ENCODE measurements at places on chromosomes 3 and 15.

DNA sequence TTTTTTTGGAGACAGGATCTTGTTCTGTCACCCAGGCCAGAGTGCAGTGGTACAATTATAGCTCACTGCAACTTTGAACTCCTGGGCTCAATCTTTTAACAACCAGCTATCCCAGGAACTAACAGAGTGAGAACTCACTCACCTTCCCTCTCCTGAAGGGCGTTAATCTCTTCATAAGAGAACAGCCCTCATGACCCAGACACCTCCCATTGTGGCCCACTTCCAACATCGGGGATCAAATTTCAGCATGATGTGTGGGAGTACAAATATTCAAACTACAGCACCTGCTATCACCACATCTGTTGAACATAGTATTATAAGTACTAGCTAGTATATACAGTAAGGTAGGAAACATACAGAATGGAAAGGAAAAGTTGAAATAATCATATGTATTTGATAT is 132.5 kb downstream of the DOCK3 start:
- no peak for DNase-seq

- no peak for DNase-seq
Observed at GRCh38 chr15:25670025-25670554, 193.0 kb downstream of the ATP10A start.

GRCh38 chr3:27729748-27730611 is 7.9 kb upstream of the EOMES start:
- no peak for DNase-seq

DNA sequence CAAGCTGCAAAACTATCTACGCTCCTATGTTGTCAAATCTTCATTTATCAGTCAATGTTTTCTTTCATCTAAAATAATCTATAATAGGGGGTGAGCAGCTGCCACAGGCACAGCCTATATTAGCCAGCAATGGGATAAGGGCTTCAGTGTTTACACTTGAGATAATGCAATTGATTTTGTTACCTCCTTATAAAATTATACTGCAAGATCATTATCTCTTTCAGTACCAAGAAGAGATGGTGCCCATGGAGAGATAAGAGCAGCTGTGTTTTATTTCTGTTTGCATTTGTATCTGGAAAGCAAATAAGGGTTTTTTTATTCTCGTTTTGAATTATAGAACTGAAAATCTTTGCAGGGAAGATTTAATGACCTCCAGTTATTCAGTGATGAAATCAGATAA is 68.9 kb downstream of the PLD1 start:
- DNase-seq, result no peak

GRCh38 chr3:112314649-112315048 is 18.3 kb upstream of the CD200 start:
- DNase-seq, result no peak

DNA sequence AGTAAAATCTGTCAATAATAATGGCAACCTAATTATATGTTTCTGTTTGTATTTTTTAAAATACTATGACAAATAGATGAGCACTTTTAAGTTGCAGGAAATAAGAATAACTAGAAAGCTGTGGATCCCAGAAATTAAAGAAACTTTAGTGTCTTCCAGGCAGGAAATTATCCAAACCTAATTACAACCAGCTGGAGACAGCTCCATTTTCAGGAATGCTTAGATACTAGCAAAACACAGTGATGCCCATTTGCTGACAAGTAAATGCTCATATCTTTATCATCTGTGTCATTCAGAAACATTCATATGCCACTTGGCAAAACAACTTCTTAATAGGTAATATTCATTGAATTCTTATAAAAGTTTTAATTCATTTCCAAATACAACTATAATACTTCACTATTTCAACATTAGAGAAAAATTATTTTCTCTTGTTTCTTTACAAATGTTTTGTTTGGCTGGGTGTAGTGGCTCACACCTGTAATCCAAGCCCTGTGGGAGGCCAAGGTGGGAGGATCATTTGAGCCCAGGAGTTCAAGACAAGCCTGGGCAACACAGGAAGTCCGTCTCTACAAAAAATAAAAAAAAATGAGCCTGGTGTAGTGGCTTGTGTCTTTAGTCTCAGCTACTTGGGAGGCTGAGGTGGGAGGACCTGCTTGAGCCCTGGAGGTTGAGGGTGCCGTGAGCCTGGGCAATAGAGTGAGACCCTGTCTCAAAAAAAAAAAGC is 169.1 kb upstream of the TSPAN3 start:
- no peak for DNase-seq

DNA sequence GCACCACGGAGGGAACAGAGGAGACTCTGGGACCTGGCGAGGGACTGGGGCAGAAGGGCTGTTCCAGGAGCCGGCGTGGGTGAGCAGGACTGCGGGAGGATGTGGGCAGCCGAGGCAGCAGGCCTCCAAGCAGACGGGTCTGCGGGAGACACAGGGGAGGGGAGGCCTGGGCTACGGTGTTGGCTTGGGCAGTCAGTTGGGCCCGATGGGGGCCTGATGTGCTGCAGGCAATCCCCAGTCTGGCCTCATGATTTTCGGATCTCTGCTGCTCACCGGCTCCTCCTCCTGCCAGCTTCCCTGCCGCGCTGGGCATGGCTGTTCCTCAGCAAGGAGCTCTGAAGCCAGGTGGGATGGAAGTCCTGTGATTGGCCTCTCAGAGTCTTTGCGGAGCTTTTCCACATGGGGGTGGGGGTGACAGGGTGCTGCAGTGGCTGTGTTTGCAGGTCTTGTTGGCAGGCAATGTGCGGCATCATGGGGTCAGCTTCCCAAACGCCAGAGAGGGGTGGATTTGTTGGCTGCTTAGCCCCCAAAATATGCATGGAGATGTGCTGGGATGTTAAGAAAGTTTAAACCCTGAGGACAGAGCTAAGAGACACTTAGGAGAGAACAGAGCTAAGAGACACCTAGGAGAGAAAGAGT is 19.3 kb downstream of the MINAR1 start:
- DNase-seq, result no peak

DNA sequence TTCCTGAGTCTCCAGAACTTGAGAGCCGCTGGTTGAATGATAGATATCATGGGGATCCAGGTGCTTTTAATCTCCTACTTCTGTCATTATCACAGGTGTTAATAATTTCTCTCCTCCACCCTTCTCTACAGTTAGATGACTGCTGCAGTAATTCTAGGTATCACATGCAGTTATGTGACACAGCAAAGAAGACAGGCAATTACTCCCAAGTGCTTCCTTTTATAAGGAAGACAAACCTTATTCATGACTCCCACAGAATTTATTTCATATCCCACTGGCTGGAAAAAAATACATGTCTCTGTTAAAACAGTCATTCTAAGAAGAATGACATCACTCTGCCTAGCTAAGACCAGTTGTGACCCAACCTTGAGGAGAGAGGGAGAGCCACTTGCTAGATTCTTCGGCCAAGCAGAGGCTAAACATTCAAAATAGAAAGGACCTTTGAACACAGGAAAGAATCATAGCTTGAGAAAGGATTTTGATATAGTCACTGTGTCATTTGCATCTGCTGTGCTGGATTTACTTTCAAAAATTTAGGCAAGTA is 500.6 kb downstream of the SI start:
- DNase-seq, result no peak

DNA sequence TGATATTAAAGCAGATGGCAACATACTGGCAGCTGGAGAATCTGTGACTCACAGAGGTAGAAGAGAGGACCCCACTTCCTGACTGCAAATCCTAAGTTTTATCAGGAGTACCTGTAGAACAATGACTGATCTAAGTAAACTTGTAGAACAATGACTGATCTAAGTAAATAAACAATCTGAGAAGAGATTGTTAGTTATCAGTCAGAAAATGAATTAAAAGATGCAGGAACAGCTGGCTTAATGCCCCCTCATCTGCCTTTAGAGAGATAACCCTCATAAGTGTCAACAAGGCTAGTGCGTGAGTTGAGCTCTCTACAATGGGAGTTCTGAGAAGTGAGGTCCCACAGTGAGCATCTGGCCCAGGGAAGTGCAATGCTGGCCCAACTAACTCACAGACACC is 14.6 kb downstream of the ACAD11 start:
- DNase-seq, result no peak

DNA sequence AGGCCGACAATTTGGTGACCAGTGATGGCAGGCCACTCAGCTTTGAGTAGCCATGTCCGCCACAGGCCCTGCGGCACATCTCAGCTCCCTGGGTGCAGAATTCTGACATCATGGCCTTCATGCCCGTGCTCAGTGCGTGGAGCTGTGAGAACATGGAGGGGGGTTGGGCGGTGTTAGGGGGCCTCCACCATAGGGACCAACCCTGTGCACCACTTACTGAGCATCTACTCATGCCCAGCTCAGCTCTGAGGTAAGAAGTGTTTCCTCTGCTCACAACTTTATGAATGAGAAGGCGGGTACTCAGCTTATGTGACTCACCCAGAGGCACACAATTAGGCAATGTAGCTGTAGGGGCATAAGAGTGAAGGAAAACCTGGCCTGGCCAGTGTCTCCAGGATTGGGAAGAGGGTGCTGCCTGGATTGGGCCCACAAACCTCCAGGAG is 10.5 kb downstream of the ACOX2 start:
- DNase-seq, result no peak

DNA sequence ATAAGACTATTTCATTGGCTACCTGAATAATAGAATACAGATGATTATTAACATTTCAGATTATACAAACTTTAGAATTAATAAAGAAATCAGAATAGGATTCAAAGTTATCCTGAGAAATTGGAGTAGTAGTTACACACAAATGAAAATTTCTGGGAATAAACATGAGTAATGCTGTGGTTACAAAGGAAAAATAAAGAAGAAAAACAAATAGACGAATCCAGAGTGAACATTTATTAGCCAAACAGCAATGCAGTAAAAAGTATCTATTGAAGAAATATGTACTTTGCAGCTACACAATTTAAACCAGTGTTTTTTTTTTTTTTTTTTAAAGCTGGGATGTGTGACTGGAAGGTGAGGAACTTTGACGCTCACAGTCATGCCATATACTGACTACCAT is 1159.2 kb downstream of the TUSC7 start:
- no peak for DNase-seq

DNA sequence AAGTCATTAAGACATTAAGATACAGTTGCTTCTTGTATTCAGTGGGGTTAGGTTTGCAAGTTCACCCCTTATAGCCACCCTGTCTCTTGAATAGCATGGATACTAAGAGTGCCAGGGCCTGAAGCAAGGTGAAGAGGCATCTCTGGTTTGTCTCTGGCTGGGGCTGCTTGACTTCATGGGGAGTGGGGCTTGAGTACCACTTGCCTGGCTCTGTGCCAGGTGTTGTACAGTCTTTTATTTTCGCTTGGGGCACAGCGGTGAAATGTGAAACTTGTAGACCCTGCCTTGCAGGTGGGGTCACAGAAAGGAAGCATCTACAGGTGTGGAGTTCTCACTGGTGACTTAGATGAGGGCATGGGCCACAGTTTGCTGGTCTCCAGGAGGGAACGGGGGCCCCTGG is 152.1 kb downstream of the PDE8A start:
- no peak for DNase-seq

DNA sequence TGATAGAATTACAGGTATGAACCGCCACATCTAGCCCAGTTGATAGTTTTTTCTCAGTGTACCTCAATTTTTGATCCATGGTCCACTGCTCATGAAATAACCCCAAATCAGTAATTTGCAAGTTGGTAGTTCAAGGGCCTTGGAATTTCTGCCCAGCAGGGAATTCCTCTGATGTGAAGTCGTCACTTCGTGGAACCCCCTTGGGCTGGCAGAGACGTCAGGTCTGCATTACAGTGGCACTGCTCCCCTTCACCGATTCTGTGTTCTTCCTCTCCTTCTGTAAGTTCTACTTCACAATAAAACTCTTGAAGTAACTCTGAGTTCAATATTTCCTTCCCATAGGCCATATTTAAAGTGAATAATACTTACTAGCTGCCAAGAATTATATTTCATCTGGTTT is 881.0 kb downstream of the OTOL1 start:
- DNase-seq, result no peak

DNA sequence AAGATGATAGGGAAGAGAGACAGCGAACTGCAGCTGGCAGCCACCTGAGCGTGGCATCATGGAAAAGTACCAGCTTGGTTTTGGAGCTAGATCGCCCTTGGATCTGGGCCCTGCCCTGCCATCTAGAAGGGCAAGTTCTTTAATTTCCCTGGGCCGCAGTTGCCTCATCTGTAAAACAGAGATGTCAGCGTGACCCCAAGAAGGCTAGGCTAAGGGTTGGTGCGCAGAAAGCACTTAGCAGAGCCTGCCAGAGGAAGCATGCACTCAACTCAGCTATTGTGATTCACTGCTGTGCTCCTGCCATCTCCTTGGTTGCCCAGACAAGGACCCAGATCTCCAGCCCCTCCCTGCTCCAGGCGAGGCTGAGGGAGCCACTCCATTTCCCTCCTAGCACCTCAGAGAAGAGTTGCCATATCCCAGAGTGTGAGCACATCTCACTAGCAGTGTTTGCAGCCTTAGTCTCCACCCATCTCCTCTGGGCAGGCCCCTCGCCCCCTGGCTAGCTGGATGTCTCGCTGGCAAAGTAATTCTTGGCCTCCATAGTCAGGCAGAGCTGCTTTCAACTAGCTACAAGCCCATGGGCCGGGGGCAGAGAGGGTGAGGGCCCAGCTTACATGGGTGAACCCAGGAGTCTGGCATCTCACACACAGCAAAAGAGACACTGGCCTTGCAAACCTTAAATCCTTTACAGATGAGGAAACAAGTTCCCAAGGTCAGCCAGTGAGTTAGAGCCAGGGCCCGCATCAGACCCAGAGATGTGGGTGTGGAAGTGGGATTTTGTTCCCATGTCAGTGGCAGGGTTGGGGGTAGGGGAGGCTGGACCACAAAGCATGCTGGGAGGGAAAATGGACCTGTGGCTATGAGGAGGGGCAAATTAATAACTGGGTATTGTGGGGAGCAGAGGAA is 280.7 kb upstream of the TLE3 start:
- DNase-seq, result peak; percentile 13

DNA sequence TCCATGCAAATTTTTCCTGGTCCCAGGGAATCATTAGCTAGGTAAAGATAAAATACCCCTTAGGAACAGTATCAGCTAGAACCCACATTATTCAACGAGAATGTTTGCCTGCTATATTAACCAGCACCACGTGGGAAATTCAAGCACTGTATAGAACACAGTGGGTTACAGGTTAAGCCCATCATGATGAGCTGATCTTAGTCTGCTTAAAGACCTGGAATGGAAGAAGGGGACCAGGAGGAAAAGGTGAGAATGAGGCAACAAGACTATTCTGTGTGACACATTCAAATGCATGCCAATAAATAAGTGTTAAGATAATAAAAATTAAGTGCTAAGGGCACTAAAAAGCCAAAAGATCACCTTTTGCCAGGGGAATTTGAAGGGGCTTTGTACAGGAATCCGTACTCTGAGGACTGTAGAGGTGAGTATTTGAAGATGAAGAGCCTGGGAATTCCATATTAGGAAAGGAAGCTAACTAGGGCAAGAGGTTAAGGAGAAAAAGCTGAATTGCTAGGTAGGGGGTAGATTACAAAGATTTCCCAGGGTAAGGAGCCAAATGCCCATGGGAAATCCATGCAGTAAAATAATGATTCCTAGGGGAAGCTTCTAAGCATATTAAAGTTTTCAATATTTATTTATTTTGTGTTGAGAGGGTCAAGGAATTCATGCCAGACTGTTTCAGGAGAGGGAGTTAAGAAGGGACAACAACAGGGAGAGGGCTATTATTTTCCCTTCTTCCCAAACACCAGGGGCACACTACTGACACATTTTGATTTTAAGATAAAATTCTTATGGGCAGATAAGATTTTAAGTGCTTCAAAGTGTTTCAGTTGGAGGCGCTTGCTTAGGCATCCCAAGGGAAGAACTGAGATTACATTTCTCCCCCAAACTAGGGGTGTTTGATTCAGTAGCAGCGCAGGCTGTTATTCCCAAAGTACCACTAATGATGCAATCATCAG is 2.3 kb upstream of the MED12L start:
- no peak for DNase-seq

Data from activated CD8-positive, alpha-beta T cell treated with anti-CD3 and anti-CD28 coated beads, Interleukin-2, amount 10 ng/mL, durations not matched to agents 7 days and 5 days (primary cell).